GM19239 (cell line): ENCODE measurements at places on chromosomes 3 and 15.

- DNase-seq: no peak
These were observed 168.4 kb downstream of the ZIC4 start for GRCh38 chr3:147237991-147238390.

DNA sequence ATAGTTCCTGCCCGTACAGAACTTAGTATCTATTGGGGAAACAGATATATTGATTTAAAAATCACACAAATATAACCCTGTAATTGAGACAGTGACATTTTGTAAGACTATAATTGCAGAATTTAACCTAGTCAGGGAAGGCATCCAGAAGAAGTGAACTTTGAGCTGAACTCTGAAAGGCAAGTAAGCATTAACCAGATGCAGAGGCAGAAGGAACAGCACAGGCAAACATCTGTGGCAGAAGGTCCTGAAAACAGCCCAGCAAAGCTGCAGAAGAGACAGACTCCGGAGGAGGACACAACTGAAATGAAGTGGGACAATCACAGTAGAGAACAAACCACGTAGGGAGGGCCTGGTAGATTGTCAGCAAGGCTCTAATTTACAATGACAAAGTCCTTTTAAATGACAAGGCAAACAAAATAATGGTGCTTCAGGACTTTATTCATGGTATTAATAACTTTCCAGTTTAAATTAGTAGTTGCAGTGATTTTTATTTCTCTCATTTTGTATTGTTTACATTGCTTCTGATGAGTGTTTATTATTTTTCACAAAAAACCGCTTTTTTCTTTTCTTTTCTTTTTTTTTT lies 14.5 kb downstream of the BCL2A1 start:
- no peak for DNase-seq

GRCh38 chr3:141447383-141447782 lies 39.4 kb upstream of the RASA2 start:
- no peak for DNase-seq

DNA sequence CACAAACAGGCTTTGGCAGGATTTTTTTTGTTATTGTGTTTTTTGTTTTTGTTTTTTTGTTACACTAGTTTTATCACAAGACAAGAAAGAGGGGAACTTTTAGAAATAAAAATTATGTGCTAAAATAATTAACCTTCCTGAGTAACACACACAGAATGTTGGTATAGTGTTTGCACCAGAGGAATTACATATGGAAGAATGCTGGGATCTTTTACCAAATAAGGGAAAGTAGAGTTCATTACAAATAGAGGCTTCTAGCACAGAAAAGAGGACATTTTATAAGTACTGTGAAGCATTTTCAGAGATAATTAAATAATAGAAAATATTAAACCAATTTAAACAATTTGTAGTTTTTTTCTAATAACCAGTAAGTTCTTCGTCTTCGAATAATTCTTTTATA lies 116.0 kb downstream of the IGF1R start:
- no peak for DNase-seq

- peak; percentile 62 for DNase-seq
These were observed 483 bp downstream of the VPS13C start for GRCh38 chr15:62059816-62060112.

GRCh38 chr15:84734794-84735479 lies 13.5 kb upstream of the ZNF592 start:
- peak; percentile 52 for DNase-seq

GRCh38 chr15:34847598-34847997 lies 52.2 kb upstream of the ACTC1 start:
- no peak for DNase-seq

GRCh38 chr3:7543294-7543880 lies 682.5 kb downstream of the GRM7 start:
- no peak for DNase-seq

DNA sequence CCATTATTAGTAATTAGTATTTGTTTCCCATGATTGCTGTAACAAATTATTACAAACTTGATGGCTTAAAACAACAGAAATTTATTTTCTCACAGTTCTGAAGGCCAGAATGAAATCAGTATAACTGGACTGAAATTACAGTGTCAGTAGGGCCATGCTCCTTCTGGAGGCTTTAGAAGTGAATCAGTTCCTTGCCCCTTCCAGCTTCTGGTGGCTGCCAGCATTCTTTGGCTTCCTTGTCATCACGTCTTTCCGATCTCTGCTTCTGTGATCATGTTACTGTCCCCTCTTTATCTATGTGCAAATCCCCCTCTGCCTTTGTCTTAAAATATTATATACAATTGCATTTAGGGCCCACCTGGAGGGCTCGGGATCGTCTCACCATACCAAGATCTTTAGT lies 92.0 kb downstream of the FOXB1 start:
- no peak for DNase-seq

GRCh38 chr3:190261015-190261414 lies 61.2 kb downstream of the CLDN1 start:
- DNase-seq: no peak

- DNase-seq: no peak
These were observed 43.8 kb downstream of the HRH1 start for GRCh38 chr3:11198070-11198469.

DNA sequence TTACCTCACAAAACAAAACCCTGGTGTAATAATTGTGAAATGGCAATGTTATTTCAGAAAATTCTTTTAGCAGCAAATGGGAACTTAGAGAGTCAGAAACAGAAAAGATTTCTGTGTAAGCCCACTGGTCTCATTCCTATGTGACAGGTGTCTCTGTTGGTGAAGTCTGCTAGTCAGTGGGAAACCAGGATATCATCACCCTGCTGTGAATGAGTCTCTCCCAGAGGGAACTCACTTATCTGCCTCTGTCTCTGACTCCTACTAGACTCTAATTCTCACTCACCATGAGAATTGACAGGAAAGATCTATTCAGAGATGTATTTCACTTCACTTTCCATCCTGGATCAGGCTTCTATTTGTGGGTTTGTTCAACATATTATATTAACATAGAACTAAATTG lies 266.0 kb downstream of the EPHA3 start:
- DNase-seq: no peak

DNA sequence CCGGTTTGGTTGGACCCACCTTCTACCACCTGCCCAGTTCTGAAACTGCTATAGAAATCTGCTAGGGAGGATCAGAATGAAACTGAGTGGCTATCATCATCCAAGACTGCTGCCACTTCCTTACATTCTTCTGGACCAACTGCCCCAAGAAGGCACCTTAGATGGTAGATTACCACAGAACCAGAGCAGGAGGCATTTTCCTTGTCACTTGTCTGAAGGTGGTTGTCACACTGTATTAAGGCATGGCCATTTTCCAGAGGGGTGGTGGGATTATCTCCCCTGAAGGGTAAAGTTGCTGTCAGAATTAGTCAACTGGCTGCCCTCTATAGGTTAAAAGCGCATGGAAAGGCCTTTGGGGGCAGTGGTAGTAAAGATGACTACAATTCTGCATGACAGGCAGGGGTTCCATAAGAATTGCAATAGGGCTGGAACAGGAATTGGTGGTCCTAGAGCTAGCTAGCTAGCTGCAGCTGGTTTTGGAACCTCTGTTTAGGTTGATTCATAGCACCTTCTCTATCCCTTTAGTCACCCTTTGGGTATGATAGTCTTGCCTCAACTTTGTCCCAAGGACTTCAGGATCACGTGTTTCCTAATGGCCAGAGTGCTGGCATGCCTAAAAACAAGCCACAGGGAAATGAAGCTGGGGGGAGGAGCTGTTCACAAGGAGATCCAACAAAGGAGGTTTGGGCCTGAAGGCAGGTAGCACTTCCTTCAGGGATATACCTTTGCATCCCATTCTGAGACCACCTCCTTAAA lies 4.8 kb upstream of the CSPG5 start:
- no peak for DNase-seq

- DNase-seq: no peak
These were observed 8.8 kb downstream of the TMEM40 start for GRCh38 chr3:12750223-12750622.

DNA sequence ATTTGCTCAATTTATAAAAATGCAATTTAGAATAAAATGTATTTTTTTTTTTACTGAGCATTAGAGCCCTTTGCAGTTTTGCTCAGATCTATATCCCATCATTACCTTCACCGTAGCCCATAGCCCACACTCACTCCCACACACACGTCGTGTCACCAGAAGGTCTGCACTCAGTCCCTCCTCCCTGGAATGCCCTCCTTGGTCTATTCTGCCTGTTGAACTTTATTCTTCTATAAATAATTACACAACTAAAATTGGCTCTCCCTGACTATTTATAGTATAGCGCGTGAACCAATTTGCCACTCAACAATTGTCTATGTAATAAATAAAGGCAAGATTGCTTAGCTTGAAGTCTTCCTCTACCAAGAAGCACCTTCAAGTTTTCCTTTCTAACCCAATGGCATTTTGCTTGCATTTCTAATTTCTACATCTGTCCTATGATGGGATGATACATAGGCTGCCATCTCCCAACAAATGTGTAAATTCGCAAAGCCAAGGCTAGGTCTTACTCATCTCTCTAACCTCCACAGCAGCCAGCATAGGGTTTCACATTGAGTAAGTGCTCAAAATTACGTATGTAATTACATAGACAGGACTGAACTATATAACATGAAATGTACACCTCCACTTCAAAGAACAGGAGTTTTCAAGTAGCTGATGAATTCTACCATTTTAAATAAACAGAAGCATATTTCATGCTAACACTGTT lies 172.0 kb upstream of the HES1 start:
- DNase-seq: no peak

DNA sequence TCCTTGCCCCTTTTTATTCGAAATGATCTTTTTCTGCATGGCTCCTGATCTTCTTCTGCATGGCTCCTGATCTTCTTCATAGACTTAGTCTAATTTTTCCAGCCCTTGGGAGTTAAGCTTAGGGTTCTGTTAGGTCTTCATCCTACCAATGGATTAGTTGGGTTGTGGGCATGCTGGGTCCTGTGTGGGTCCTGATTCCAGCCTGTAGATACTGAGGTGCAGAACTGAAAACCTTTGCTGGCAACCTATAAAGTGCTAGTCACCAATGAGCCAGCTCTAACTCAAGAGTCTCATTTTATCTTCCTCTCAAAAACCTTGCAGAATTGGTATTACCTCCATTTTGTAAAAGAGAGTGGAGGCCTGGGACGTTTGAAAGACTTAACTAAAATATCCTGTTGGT lies 229.2 kb downstream of the CLSTN2 start:
- no peak for DNase-seq

- DNase-seq: no peak
These were observed 959.8 kb downstream of the NAALADL2 start for GRCh38 chr3:175818811-175819464.
